ENCODE measurements at places on chromosomes 3 and 15. TPM values are rescaled to one million over a fixed set of nuclear protein-coding genes. Genes with fewer than 3 reads are reported as not detected.

Gene ACTC1
- total RNA-seq, result not detected

Gene EFL1
- 6.7 TPM for total RNA-seq

Gene PYGO1
- total RNA-seq, result 0.18 TPM

Gene UBP1
- total RNA-seq, result 24.3 TPM

Gene MYRIP
- total RNA-seq, result 12.7 TPM

Gene EDEM1
- total RNA-seq, result 81.1 TPM

Gene LSAMP
- 0.28 TPM for total RNA-seq

Gene AQP9
- total RNA-seq, result 159 TPM

Gene SERPINI1
- 0.86 TPM for total RNA-seq

Gene WWTR1
- 13.2 TPM for total RNA-seq

Gene ADPRH
- 4.1 TPM for total RNA-seq

Gene DZIP3
- 2.8 TPM for total RNA-seq

Gene LAMB2
- 172 TPM for total RNA-seq

Gene CD80
- 0.23 TPM for total RNA-seq

Gene GPR15
- not detected for total RNA-seq
